ENCODE measurements at places on chromosomes 5 and 9.
A peak's percentile ranks its signal among the peaks of the same experiment; 100 is the strongest.

GRCh38 chr5:179599566-179599965 lies 23.9 kb downstream of the HNRNPH1 start:
- DNase-seq, result no peak
- no peak overlapping the region for H3K4me3 ChIP-seq
- no peak overlapping the region for H3K27ac ChIP-seq
- H3K36me3 ChIP-seq, result no peaks in the 10 kb centered on the region

DNA sequence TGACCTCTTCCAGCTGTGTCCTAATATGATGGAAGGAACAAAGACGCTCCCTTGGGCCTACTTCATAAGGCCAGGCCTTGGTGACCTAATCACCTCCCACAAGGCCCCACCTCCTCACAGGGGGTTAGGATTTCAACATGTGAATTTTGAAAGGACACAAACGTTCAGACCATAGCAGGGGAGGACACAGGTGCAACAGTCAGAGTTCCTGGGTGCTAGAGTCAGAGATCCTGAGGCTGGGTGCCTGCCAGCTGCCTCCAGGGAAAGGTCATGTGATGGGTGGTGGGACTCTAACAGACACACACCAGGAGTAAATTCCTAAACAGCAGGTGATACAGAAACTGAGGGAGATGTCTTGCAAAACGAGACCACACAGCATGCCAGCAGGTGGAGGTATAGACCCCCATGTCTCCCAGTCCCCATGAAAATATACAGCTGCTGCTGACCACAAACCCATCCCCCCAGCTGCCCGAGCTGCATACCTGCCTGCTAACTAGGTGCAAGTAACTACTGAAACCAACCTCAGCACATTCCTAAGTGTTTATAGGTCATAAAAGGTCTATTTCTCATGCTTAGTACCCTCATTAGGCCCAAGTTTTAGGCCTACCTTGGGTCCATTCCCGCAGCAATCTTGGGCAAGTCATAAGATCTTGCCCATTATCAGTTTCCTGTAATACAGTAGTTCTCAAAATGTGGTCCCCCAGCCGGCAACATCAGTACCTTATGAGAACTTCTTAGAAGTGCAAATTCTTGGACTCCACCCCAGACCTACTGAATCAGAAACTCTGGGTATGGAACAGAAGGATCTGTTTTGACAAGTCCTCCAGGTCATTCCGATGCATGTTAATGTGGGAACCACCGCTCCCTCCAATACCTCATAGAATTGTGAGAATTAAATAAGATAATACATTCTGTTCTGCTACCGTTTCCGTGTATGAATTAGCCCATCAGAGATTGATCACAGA lies 245.3 kb downstream of the ENC1 start:
- DNase-seq, result no peak
- no peaks in the 10 kb centered on the region for H3K36me3 ChIP-seq
- no peak overlapping the region for H3K4me3 ChIP-seq

- no peak overlapping the region for H3K4me3 ChIP-seq
- H3K27me3 ChIP-seq, result no peaks in the 10 kb centered on the region
- H3K4me1 ChIP-seq, result peaks cover 9% of the 10 kb centered on the region
- no peaks in the 10 kb centered on the region for H3K36me3 ChIP-seq
- peak overlapping the region; percentile 20 for H3K27ac ChIP-seq
These were observed 41.7 kb downstream of the PIK3R1 start for GRCh38 chr5:68257210-68257609.

GRCh38 chr5:36160617-36161016 lies 8.7 kb downstream of the SKP2 start:
- H3K27ac ChIP-seq, result no peak overlapping the region
- no peaks in the 10 kb centered on the region for H3K36me3 ChIP-seq
- no peak overlapping the region for H3K4me3 ChIP-seq
- H3K4me1 ChIP-seq, result no peaks in the 10 kb centered on the region
- H3K27me3 ChIP-seq, result no peaks in the 10 kb centered on the region

GRCh38 chr9:96305171-96305570 lies 3.2 kb upstream of the HSD17B3 start:
- no peak overlapping the region for H3K4me3 ChIP-seq
- H3K4me1 ChIP-seq, result no peaks in the 10 kb centered on the region
- no peaks in the 10 kb centered on the region for H3K27me3 ChIP-seq

- no peaks in the 10 kb centered on the region for H3K4me1 ChIP-seq
- H3K27me3 ChIP-seq, result no peaks in the 10 kb centered on the region
- H3K4me3 ChIP-seq, result no peak overlapping the region
- no peak for DNase-seq
- H3K36me3 ChIP-seq, result no peaks in the 10 kb centered on the region
These were observed 316.3 kb downstream of the EBF1 start for GRCh38 chr5:158783382-158783781.

DNA sequence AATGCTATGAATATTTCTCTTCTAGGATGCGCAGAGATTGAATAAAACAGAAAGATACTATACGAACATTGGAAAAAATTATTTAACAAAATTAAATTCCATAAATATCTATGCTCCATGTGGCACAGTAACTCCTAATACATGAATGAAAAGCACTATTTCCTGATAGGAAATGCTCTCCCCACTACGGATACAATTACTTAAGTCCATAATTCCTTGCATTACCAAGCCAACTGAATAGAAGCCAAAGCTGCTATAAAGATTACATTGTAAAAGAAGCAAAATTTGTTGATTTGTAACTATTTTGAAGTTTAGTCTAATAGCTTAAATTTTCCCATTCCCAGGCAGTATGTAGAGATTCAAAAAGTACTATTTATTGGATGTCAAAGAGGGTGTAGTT lies 61.8 kb upstream of the SNX2 start:
- no peaks in the 10 kb centered on the region for H3K4me1 ChIP-seq
- no peak for DNase-seq
- no peak overlapping the region for H3K4me3 ChIP-seq
- no peak overlapping the region for H3K27ac ChIP-seq
- H3K27me3 ChIP-seq, result no peaks in the 10 kb centered on the region
